ENCODE measurements at places on chromosomes 12 and 14.

DNA sequence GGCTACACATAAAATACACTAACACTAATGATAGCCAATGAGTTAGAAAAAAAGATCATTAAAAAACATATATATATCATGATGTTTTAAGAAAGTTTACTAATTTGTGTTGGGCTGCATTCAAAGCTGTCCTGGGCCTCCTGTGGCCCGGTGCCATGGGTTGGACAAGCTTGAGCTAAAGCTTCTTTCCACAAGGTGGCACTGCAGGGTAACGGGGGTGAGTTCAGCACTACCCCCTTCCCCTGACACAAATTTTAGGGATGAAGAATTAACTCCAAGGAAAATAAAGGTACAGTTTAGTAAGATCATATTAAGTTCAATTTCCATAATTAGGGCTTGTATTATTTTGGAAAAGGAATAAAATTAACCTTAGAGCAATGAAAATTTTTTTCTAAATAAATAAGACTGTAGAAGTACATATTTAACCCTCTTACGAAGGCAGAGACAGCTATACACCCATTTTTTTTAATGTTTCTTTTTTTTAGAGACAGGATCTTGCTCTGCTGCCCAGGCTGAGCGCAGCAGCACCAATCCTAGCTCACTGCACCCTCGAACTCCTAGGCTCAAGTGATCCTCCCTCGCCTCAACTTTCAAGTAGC is 38.9 kb downstream of the PPP1R13B start:
- DNase-seq: peak; percentile 41

DNA sequence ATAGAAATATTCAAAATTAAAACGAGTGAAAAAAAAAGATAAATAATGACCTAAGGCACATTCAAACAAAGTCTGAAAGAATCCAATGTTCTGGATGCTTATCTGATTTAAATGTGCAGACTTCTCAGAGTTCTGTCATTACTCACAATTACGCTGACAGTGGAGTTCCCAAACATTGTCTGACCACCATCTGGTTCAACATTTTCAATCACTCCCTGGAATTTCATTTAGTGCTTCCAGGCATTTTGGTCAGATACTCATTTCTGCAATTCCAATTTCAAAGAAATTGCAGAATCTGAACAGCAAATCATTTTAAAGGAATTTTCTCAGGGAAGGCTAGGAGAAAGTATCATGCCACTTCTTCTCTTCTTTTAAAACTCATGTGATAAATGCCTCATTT is 398.2 kb upstream of the PDE3A start:
- no peak for DNase-seq

DNA sequence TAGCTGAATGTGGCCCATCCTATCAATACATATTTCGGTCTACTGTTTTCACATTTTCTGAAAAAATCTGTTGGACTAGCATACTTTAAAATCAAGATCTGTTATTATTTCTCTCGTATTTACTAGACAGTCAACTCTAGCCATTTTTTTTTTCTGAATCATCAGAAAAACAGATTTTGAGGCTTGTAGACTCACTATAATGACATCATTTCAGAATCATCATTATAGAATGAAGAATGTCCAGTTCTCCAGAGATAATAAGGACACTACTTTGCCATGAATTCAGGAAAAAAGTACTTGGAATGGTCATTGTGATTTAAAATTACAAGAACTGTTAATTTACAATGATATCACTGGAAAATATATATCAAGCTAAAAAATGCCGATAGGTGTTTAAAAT is 589.8 kb downstream of the KCNH5 start:
- no peak for DNase-seq

DNA sequence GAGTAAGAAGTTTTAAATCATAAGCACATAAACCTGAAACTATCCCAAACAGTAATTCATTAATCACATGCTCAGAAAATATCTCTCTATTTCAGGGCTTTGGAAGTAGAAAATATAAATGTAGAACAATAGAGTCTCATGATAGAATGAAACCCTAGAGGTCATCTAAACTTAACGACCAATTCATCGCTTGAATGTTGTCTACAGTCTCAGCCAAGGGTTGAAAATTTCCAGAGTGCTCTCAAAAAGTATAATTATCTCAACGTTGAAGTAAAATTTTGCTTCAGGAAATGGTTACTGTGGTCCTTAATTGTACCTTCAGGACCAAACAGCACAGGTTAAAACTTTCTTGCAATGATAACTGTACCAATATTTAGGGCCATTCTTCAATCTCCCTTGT is 1053.6 kb upstream of the SEL1L start:
- DNase-seq: no peak

- DNase-seq: no peak
Measured at GRCh38 chr14:75757644-75758402, 96.8 kb downstream of the TTLL5 start.

DNA sequence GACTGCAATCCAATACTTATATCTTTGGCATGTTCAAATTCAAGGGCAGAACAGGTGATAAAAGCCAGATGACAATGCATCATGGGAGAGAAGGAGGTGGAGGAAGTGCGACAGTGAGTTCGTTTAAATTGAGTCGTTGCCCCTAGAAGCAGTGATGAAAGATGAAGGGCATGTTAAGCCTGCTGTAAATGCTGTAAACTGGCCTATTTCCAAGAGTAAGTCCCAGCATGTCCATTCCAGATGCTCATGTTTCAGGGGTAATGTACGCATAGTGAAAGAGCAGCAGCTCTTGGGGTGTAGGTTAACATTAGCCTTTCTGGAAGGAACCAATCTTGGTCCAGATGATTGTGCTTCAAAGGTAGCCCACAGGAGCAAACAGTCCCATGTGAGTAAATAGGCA is 97.1 kb downstream of the C2CD5 start:
- DNase-seq: no peak

- DNase-seq: no peak
Measured at GRCh38 chr12:112611908-112612307, 179.6 kb upstream of the RPH3A start.

DNA sequence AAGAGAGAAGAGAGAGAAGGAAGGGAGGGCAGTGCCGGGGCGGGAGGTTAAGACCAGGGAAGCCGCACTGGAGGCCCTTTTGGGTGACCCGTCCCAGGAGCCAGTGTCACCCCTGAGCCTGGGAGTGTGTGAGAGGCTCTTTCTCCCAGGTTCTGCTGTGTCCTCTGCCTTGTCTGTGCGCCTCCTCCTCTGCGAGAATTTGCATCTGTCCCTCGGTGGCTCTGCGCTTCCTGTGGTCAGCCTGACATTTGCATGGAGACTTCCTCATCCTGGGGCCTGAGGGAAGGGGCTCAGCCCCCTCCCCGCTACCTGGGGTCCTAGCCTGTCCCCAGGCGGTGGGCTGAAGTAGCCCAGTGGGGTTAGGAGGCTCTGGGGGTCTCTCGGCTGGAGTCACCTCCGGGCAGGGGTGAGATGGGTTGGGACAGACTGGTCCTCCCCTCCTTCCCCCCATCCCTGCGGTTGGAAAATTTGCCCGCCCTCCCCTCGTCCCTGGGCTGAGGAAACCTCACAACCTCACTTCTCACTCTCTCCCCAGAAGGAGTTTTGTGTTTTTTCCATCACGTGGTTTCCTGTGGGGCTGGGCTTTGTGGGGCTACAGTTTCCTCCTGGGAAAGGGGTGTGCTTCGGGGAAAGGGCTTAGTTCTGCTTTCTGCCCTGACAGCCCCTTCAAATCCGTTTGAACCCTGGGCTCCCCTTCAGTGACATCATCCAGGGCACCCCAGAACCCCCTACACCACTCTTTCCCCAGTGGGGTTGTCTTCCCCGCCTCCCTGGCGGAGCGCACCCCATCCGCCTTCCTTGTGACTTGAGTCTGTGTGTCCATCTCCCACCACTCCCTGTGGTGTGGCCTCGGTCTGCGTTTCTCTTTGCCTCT is 2.5 kb downstream of the PTPN6 start:
- DNase-seq: no peak

DNA sequence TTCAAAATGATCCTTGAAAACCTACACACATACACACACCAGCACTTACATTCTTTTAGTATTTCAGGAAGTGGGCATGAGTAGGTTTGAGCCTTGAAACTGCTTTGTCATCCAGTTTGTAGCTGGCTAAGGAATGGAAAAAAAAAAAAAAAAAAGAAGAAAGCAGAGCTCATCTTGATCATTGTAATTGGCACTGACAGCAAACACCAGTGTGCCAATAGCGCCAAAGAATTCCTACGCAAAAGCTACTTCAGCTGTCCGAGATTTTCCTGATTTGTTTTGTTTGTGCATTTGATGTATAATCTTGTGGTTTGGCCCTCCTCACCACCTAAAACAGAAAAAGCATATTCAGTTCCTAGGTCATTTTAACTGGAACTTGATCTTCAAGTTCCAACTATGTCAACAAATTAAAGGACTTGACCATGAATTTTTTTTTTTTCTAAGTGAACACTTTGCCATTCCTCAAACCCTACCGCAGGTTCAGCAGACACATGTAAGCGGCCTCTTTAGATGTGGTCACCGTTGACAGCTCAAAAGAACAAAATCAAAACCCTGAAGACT is 57.3 kb downstream of the FLRT2 start:
- DNase-seq: no peak

Data from Panc1 (cell line).